ENCODE measurements at places on chromosomes 6 and 20.

DNA sequence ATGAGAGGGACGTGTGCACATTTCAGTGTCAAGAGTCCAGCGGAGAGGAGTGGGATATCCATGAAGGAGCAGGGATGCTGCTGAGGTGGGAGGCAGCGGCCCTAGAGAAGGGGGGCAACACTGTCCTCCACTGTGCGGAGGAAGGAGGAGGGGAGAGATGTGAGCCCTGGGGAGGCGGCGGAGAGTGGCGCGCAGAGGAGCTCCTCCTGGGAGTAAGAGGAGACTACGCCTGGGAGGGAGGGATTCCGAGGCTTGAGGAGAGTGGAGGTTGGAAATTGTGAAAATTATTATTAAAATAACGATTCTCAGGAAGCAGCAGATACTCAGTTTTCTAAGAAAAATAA is 142.7 kb downstream of the CEP57L1 start:
- DNase-seq = no peak

- DNase-seq = no peak
Measured at GRCh38 chr6:109452181-109452580, 3.4 kb downstream of the MICAL1 start.

DNA sequence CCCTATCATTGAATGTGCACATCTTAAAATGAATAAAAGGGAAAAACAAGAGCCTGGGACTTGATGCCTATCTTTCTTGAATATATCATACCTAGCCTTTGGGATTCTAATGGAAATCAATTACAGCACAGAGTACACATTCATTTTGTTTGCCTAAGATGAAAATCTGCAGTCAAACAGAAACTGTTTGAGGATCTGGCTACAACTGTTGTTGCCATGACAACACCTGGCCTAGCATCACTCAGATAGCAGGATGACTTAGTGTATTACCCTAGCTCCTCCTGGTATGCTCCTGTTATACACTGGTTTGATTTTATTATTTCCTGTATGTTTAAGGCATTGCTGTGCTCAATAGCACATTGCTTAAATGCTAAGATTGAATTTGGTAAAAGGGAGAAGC is 71.5 kb upstream of the LAMP5 start:
- DNase-seq = peak; percentile 7

DNA sequence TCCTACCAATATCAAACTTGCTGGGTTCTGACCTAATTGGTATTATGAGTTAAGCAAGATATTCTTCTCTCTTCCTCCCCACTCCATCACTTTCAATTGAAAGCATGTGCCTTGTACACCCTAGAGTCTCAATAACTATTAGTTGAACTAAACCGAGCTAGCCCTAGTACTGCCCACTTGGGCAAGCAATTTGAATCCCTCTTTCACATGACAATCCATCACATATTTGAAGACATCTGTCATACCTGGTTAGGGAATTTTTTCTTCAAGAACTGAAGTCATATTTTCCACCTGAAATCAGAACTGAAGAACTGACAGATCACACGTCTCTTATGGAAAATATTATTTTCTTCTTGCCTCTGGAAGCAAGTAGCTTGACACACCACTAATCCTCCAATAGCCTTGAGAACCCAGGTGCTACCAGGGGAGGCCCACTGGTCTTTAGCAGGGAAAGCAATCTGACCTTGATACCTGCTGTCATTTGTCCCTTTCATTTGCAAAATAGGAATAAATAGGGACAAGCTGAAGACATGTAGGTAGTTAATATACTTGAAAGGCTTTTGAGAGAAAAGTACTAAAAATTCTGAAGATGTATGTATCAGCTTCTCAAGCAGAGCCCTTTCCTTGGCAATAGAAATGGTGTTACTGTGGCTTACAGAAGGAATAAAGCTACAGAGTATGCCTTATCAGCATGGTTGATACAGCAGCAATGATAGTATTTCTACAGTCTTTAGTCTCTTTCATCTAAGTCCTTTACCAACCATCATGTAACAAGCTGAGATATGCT is 71.4 kb downstream of the GJA10 start:
- DNase-seq = no peak

DNA sequence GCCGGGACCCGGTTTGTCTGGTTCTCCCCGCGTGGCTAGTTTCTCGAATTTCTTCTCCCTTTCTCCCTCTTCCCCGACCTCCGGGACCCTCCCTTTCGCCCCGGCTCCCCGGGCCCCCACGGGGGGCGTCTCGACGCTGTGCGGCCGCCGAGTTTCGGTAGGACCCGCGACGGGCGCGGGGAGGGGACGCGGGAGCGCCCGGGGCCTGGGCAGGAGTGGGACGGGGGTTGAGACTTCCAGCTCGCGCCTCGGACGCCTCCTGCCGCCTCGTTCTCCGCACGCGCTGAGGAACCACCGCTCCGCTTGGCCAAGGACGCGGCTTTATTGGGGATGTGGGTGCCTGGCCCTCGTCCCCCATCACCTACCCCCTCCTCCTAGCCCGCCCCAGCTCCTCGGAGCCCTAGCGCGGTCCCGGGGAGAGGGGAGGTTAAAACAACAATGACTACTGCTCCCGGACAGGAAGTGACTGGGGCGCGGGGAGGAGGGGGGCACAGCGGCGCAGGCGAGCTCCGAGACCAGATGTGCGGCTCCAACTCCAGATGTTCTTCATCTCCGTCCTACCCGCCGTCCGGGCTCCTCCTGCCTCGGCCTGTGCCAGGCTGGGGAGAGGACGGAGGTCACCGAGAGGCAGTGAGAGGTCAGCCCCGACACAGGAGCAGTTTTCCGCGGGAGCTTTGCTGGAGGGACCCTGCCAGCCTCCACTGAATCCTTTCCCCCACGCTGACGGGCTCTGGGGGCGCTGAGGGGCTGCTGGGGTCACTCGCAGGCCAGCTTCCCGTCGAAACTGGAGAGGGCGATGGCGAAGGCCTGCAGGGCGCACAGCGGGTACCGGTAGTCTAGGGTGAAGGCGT is 917 bp upstream of the TEAD3 start:
- DNase-seq = no peak

GRCh38 chr20:10076126-10077080 is 41.6 kb downstream of the ANKEF1 start:
- no peak for DNase-seq

All from putamen (tissue), 1 donor.